ENCODE measurements at places on chromosomes 2 and 18.

DNA sequence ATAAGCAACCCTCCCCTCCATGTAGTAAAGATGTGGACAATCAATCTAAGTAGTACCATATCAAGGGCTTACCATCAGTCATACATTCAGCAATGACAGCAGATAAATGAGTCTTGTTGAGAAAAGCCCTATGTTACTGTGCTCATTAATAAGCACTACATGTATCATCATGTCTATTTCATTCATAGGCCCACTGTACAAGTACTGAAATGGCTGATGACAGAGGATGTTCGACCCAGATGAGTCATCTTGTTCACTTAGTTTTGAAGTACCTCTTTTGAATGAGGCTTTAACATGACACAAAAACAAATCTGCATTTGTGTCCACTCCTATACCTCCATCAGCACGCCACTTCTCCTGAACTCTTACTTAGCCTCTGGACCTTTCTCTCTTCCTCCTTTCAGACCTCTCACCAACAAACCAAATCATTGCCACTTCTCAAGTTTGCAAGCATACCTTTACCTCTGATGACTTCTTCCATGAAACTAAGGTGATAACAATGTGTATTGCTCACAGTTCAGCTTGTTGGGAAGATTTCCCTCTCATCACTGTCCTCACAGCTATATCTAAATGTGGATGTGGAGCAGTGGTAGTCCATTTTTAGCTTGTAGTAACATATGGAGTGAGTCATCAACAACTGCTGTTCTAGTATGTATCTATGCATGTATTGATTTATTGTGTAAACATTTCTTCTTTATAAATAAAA, 921.0 kb upstream of the SLC39A10 start:
- DNase-seq: no peak

DNA sequence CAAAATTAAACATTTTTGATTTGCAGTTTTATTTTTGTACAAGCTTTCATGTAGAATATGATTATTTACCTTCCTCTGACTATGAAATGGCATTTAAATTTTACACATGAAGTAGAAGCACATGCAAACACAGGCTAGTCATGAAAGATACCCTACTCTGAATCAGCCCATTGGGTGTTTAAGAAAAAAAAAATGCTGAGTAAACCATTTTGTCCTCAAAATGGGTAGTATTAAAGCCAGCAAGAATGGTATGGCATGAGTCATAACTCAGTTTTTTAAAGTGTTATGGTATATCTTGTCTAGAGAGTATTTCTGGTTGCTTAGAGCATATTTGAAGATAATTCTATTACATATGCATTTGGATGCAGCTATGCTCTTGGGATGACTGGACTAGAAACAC, 55.0 kb downstream of the PKP4 start:
- no peak for DNase-seq

- no peak for DNase-seq
Measured at GRCh38 chr2:67489396-67489795, 92.3 kb downstream of the ETAA1 start.

DNA sequence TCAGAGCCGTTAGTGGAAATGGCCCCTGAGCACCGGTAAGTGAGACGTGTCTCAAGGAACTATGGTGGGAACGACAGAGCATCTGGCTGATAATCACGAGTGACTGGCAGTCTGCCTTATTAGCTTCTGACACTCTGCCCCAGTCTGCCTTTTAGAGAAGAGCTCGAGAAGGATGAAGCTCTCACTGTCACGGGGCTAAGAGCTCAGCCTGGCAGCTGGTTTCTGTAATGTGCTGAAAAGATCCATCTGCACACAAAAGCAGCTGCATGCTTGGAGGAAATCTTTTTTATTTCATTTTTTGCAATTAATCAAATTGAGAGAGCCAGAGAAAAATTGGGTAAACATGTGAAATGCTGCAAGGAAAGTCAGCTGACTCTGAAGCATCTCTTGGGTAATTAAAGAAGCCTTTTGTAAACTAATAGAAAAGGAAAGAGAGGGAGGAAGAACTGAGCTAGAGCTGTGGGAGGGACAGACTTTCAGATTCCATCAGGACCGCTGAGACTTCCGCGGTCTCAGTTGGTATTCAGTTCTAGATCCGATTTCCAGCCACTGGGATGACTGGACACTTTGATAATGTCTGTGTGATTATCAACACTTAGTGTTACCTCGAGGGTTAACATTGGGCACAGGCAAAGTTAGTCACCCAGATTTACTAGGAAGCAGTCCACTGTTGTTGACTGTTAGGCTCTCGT, 24.4 kb downstream of the MBP start:
- no peak for DNase-seq

DNA sequence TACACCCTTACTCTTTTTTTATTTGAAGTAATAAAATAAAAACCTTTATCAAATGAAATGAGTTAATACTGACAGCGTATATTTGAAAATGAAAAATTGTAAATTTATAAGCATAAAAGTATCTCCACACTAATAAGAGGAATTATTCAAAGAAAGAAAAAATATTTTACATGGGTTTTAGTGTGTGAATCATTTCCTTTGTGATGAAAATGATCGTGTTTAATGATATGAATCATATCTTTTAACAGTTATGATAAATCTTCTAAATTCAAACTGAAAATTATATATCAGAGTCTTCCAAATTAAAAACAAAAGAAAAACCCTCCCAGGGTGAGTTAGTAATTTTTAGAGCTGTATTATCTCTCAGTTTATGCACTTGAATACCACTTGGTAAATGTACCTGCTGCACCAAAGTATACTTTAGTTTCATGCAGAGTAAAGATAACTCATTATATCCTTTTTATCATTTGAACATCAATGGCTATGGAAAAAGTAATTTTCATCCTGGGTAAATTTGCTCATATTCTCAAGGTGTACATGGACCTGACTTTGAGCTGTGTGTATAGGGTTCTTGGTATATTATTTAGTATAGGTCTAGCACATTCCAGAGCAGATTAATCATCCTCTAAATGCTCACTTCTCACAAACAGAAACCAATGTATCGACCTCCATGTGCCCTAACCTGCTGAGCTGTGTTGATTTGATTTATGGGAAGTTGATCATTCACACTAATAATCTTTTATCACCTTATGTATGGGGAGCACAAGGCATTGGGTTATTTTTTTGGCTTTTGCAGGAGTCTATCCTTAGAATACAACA, 98.7 kb upstream of the VWC2L start:
- no peak for DNase-seq

GRCh38 chr2:144146876-144147275, 373.0 kb downstream of the ZEB2 start:
- DNase-seq: no peak

GRCh38 chr2:75640621-75641121, 5.9 kb upstream of the MRPL19 start:
- peak; percentile 28 for DNase-seq

GRCh38 chr2:163493359-163494298, 242.2 kb downstream of the FIGN start:
- no peak for DNase-seq

- DNase-seq: no peak
Measured at GRCh38 chr2:217880891-217881290, 121.9 kb downstream of the TNS1 start.

Measured in stimulated activated CD4-positive, alpha-beta T cell treated with anti-CD3 and anti-CD28 coated beads, Interleukin-1b, Interleukin-23, amount 100 ng/mL, for 24 hours (primary cell).